ENCODE measurements at places on chromosomes 4 and X. TPM values are rescaled to one million over a fixed set of nuclear protein-coding genes. Genes with fewer than 3 reads are reported as not detected.

Gene MAGEB17
- total RNA-seq: not detected

Gene POU4F2
- total RNA-seq: not detected

Gene USP17L5
- not detected for total RNA-seq

Gene RASGEF1B
- 10.9 TPM for total RNA-seq

Gene TSR2
- 19.8 TPM for total RNA-seq

Gene XPNPEP2
- not detected for total RNA-seq

Gene TBC1D14
- total RNA-seq: 35.1 TPM

Gene HAND2
- 48.7 TPM for total RNA-seq

All from aortic smooth muscle cell (primary cell).